CD8-positive, alpha-beta memory T cell (primary cell): ENCODE measurements at places on chromosomes 11 and 22.

- no peak for DNase-seq
These were observed 480.5 kb downstream of the MIAT start for GRCh38 chr22:27137871-27138337.

DNA sequence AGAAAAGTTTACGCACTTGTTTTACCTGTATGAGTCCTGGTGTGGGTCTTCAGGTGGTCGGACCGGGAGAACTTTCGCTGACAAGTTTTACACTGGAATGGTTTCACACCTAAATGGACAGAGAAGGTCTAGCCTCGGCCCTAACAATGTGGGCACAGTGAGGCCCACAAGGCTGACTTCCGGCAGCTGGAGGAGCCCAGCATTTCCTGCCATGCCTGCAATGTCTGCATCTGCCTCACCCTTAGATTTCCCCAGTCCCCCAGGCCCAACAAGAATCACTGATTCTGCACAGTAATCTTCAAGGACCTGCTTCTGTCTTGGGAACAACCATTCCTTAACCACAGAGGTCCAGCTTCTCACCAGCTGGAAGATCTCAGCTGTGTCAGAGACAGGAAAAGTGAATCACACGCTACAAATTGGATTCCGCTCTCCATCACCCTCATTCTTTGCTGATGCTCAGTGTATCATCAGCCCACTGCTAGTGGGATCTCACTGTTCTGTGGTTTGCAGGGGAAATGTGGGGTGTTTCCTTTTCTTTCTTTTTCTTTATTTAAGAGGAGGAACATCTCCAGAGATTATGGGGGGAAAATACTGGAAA lies 43.3 kb downstream of the WT1 start:
- no peak for DNase-seq

- DNase-seq = no peak
These were observed 887.1 kb downstream of the DLG2 start for GRCh38 chr11:84740050-84740449.

DNA sequence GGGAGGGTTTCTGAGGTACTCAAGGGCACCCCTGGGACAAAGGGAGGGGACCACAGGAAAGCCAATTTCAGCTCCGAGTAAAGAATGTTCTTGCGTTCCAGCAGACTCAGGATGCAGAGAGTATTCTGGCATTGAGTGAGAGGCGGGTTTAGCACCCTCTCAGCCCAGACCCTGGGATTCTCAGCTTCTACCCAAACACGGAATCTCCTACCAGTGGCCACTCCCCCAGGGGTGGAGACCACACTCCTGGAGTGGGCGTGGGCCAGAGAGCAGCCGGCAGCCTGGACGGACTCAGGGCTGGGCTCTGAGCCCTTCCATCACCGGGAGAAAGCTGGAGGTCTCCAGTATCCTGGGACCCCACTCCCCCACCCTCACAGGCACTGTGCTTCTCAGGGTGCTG lies 26.1 kb upstream of the TTLL12 start:
- no peak for DNase-seq

DNA sequence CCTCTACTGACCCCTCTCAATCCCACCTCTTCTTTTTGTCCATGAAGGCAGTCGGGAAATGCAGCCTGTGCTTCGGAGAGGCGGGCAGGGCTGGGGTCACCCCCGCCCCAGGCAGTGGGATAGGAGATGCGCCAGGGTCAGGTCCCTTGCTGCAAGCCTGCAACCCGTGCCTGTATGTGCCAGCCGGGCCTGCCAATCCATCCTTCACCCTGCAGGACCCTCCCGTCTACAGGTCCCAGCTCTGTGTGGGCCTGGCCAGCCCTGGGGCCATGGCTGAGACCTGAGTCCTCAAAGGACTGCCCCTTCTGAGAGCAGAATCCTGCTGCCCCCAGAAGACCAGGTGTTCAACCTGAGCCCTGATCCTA lies 10.9 kb downstream of the ASCL2 start:
- no peak for DNase-seq

- no peak for DNase-seq
These were observed 46.1 kb upstream of the RASSF10 start for GRCh38 chr11:12963051-12963450.
